ENCODE measurements at places on chromosomes 1 and 21.

GRCh38 chr1:163844459-163844858 lies 522.7 kb downstream of the NUF2 start:
- no peak for DNase-seq

DNA sequence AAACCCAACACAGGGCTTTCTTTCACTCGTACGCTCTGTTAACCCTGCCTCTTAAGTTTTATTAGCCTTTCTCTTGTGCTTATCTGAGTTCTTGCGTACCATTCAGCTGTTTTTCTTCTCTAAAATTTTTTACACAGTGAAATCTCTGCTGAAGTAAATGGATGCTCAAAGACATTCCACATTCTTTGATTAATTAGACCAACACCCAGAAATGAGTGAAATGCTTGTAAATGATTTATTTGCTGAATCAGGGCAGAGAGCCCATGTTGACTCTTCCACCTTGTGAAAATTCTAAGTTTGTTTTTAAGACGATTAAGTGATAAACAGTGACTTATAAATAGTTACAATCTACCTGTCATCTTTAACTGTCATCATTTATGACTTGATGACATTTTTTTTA lies 156.7 kb downstream of the ACTL8 start:
- DNase-seq: peak; percentile 60

DNA sequence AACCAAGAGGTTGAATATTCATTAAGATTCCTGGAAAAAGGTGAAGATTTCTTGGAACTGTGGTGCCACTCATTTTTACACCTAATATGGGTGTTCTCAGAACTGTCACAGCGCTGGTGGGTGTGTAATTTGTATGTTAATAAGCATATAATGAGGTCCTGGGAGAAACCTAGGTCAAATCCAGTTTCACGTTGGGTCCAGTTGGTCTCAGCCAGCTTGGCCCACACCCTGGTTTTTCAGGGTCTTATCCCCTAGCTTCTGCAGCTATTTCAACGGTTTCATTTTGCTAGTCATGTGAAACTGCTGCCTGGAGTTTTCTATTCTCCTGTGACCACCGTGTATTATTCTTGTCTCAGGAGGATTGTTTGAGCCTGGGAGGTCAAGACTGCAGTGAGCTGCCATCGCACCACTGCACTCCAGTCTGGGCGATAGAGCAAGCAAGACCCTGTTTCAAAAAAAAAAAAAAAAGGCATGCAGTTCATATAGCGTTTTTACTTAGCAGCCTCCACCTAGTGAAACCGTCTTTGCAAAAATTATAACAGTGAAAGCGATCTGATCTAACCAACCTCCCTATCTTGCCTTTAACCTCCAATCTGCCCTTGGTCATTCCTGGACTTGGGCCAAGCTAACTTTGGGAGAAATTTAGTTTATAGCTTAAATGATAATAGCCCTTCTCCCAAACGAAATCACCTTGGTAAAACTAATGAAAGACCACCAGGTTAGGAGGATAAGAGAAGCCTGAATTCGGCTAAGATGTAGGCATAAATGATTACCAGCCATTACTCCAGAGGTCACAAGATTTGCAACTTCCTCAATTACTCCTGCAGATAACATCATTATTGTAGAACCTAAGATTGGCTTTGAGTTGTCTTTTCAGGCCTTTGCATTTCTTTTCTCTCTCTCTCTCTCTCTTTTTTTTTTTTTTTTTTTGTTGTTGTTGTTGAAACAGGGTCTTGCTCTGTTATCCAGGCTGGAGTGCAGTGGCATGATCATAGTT lies 44.0 kb downstream of the PTAFR start:
- no peak for DNase-seq

GRCh38 chr1:22949822-22950331 lies 22.8 kb downstream of the LACTBL1 start:
- DNase-seq: no peak

DNA sequence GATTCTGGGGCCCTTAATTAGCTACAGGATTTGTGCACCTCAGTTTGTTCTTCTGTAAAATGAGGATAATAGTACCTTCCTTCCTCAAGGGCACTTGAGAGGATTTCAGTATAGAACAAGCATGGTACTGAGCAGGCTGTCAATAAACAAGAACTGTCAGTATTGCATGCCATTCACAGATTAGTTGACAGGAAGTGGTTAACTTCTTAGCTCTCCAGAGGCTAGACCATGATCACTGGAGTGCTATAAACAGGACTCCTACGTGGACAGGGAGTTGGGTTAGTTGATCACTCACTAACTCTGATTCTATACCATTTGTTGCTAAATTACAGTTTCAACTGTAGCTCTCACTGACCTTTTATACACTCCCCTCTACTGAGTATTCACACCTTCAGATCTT lies 126.2 kb upstream of the DAB1 start:
- DNase-seq: no peak

DNA sequence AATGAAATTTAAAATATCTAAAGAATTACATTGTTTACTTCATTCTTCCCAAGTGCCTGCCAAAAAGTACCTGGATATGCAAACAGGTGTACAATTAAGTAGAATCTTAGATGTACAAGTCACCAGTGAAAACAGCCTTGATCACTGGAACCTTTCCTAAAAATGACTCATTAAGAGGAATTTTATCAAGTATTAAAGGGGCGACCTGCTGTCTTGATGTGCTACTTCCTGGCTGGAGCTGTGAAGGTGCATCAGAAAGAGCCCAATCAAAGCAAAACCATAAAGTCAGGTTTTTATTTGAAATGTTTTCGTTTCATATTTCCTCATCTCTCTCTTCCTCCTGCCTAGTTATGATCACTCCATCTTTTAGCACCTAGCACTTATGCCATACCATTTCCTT lies 33.4 kb downstream of the IFI44 start:
- no peak for DNase-seq

GRCh38 chr1:165849353-165850133 lies 22.1 kb downstream of the UCK2 start:
- DNase-seq: no peak

DNA sequence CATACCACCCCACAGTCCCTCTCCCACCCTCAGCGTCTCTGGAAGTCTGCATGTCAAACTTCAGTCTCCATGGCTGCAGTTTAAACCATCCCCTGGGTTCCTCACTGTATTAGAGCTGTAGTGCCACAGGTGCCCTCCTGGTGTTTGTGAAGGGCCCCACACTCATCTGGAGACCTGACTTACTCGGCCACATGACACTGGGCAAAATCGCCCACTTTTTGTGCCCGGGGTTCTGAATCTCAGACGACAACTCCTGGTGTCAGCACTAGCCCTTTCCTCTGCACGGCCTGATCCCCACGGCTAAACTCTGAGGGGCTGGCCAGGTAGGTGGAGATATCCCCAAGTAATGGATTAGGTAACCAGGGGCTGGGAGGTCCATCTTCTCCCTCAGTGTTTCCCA lies 6.5 kb downstream of the INKA2 start:
- DNase-seq: no peak

DNA sequence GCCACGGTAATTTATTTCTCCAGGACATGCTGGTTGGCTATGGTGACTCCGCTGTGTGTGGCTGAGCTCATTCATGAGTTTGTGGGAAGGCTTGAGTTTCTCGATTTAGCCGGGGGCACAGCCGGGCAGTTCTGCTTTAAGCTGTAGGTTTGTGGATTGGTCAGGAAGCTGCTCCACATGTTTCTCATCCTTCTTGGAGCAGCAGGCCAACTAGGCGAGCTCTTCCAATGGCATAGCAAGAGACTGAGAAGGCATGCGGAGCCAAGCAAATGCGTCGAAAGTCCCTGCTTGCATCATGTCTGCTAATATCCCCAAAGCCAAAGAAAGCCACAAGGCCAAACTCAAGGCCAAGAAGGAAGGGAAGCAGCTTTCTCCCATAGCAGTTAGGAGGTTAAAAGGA lies 71.6 kb upstream of the GREM2 start:
- DNase-seq: no peak

DNA sequence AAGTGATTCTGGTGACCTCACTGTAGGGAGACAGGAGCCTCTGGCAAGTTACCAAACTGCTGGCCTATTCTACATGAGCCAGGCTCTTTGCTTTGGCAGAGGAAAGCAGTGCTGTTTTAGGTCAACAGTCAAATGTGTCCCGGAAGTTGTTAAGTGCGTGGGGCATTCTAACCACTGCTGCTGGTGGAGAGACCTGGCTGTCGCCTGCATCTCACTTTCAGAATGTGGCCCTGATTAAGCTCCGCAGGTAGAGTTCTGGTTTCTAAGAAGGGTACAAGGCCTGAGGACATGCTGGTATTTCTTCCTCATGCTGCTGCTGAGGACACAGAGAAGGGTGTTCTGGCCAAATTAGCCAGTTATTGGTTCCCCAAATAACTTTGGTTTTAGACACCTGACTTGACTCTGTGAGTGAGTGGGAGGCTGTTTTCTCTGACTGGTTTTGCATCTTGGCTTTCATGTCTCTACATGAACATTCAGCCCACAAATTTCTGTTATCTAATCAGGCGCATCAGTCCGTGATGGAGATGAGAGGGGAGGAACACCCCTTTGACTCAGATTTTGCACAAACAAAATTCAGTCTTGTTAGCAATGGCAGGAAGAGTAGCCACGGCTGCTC lies 120.8 kb downstream of the LMO4 start:
- DNase-seq: peak; percentile 6

DNA sequence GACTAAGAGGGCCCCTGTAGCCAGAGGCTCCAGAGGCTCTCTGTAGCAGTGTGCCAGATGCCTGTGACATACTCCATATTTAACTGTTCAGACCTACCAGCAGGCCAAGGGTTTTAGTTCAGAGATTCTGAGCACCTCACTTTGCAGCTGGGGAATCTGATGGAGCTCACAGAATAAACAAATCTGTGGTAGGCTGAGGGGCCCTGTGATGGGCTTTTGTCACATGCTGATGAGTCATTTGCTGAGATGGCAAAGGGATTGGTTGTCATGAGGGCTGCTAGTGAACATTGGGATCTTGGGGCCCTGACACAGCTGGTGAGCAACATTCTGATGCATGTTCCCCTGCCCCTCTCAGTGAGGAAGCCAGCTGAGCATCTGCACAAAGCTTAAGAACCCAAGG lies 482.2 kb downstream of the CAMTA1 start:
- no peak for DNase-seq

- DNase-seq: no peak
These were observed 34.2 kb downstream of the TNFRSF8 start for GRCh38 chr1:12097321-12097720.

DNA sequence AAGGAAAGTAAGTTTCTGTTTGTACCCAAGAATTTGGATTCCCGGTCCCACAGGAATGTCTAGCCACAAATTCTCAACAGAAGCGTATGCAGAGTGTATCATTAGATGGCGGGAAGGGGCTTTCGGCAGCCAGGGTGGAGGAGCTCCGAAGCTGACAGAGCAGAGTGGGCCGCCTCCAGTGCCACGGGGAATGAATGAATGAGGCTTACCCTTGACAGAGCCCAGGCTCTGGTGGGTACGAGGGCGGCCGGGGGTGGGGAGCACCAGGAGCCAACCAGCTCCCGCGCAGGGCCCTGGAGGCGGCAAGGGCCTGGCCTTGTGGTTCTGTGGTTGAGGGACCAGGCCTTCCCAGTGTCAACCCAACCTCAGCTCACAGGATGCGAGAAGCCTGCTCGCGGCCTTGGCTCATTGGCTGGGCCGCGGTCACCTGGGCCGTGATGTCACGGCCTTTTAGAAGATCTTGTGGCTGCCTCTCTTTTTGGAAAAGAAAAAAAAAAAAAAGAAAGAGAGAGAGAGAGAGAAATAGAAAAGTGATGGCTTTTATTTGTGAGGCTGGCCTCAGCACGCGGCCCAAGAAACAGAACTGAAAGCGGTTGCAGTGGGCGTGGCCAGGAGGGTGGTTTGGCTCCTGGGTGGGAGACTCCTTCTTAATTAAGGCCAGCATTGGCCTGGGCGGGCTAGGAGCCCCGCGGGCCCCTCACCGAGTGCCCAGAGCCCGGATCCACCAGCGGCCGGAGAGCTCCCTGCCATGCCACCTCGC lies 34.9 kb upstream of the RUNX3 start:
- DNase-seq: no peak

DNA sequence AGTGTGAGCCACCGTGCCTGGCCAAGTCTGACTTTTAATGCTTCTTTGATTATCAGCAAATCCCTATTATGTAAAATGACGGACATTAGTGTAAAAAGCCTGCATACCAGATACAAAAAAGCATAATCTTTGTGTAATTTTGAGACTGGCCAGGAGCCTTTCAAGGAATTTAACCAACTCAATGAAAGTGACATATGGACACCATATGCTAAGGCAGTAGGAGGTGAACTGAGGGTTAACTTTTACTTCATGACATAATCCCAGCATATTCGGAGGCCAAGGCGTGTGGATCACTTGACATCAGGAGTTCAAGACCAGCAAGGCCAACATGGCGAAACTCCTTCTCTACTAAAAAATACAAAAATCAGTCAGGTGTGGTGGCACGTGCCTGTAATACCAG lies 94.6 kb downstream of the EIF4G3 start:
- no peak for DNase-seq

- no peak for DNase-seq
These were observed 9.2 kb downstream of the DENND4B start for GRCh38 chr1:153937331-153937730.

GRCh38 chr1:161195171-161195570 lies 3.7 kb downstream of the ADAMTS4 start:
- no peak for DNase-seq

GRCh38 chr1:193356249-193356648 lies 169.8 kb upstream of the B3GALT2 start:
- DNase-seq: no peak

- DNase-seq: no peak
These were observed 6.2 kb downstream of the WDR64 start for GRCh38 chr1:241658081-241658793.

- no peak for DNase-seq
These were observed 33.8 kb upstream of the SLC45A1 start for GRCh38 chr1:8284127-8284526.

- peak; percentile 55 for DNase-seq
These were observed 825 bp downstream of the DCAF8 start for GRCh38 chr1:160261556-160261892.

GRCh38 chr1:109482791-109483671 lies 674 bp upstream of the ATXN7L2 start:
- DNase-seq: no peak

DNA sequence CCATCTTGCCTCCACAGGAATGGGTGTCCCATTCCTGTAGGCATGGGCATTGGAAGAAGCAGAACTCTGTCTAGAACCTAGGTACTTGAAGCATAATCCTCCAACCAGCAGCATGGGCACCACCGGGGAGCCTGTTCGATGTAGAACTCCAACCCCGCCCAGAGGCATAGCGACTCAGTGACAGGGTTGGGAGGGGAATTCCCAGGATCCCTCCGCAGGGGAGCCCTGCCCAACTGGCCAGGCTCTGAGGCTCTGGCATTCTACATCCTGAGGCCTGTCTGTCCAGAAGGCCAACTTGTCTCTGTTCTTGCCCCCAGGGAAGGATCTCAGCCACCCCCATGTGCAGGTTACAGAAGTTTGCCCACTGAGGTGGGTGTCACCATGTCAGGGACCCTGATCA lies 38.2 kb downstream of the CACNA1S start:
- no peak for DNase-seq

GRCh38 chr1:90717665-90718410 lies 736 bp upstream of the BARHL2 start:
- DNase-seq: no peak

- DNase-seq: no peak
These were observed 97.7 kb downstream of the PGBD5 start for GRCh38 chr1:230328342-230329015.

GRCh38 chr1:6180268-6180706 lies at the start of gene CHD5:
TSS of gene CHD5 (minus strand) at chr1:6180321. CDS start at chr1:6180023, 298 bp downstream.
- DNase-seq: peak; percentile 24
